ENCODE measurements at places on chromosomes 16 and 17.

GRCh38 chr16:87337262-87337771 lies 20.1 kb upstream of the C16orf95 start:
- peaks cover 64% of the 10 kb centered on the region for H3K36me3 ChIP-seq
- no peaks in the 10 kb centered on the region for H3K27me3 ChIP-seq
- no peak for DNase-seq
- H3K4me1 ChIP-seq = peaks cover 5% of the 10 kb centered on the region
- no peak overlapping the region for H3K27ac ChIP-seq

DNA sequence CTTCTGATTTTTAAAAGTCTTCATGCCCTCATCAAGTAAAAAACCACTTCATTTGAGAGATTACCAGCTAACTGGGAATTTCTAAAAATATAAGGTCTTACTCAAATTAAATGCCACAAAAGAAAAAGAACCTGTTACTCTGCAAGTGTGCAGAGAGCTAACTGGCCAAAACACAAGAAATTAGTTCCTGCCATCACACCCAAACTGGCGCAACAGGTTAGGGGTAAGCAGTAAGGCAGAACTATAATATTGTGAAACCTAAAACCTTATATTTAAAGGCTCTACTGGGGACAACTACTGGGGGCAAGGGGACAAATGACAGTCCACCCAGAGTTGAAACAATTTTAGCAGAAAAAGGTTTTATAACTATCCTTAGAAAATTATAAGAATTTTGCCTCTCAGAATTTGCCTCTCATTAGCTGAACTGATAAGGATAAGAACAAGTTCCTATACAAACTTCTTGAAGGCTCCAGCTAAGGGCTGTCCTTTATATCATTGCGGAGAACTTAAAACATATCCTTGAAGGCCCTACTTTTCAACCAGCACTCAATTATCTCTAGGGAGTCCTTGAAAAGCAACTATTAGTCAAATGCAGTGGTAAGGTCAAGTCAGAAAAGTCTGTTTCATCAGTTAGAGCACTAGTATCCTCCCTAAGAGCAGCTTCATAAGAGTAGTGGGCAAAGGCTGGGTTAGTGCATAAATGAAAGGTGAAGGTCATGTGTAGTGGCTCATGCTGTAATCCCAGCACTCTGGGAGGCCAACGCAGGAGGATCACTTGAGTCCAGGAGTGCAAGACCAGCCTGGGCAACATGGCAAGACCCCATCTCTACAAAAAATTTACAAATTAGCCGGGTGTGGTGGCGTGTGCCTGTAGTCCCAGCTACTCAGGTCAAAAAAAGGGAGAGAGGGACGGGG lies 31.5 kb downstream of the SMURF2 start:
- H3K4me1 ChIP-seq = peaks cover 14% of the 10 kb centered on the region
- no peaks in the 10 kb centered on the region for H3K27me3 ChIP-seq
- no peak for DNase-seq
- no peak overlapping the region for H3K4me3 ChIP-seq
- H3K36me3 ChIP-seq = peaks cover 37% of the 10 kb centered on the region

- no peak overlapping the region for H3K27ac ChIP-seq
- no peak overlapping the region for H3K4me3 ChIP-seq
- DNase-seq = no peak
- H3K4me1 ChIP-seq = no peaks in the 10 kb centered on the region
- no peaks in the 10 kb centered on the region for H3K36me3 ChIP-seq
Measured at GRCh38 chr16:51084074-51084928, 66.8 kb downstream of the SALL1 start.

DNA sequence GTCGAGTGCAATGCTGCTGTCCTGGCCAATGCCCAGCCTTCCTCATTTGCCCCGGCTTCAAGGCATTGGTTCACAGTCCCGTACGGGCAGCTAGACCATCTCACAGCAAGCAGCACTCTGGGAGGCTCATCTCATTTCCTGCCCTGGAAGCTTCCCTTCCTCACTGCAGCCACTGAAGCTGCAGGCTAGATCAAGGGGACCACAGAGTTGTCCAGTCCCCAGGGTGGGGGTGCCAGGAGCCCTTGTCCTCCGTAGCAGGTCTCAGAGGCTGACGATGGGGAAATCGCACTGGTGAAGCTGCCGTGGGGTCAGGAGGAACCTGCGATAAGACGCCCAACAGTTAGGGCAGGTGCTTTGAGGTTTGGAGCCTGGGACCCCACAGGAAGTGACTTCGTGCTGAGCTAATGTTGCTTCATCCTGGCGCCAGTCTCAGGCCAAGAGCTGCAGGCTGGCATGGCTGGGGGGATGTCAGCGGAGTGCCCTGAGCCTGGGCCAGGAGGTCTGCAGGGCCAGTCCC lies at the start of gene SPNS3:
Gene SPNS3 (plus strand): TSS at position 426 of the 517 bp plus-strand sequence. CDS start 28 bp downstream, at position 454.
- DNase-seq = no peak
- H3K27ac ChIP-seq = no peak within 1 kb of the TSS
- no peak within 1 kb of the TSS for H3K4me3 ChIP-seq

- DNase-seq = no peak
- H3K4me3 ChIP-seq = no peak overlapping the region
- no peaks in the 10 kb centered on the region for H3K27me3 ChIP-seq
- H3K4me1 ChIP-seq = peaks cover 3% of the 10 kb centered on the region
- H3K27ac ChIP-seq = no peak overlapping the region
Measured at GRCh38 chr17:43768382-43768781, 9.8 kb upstream of the SOST start.

Data from mesenchymal stem cell (in vitro differentiated cells and primary cell).